Common myeloid progenitor, CD34-positive (primary cell): ENCODE measurements at places on chromosomes 1 and 21.

DNA sequence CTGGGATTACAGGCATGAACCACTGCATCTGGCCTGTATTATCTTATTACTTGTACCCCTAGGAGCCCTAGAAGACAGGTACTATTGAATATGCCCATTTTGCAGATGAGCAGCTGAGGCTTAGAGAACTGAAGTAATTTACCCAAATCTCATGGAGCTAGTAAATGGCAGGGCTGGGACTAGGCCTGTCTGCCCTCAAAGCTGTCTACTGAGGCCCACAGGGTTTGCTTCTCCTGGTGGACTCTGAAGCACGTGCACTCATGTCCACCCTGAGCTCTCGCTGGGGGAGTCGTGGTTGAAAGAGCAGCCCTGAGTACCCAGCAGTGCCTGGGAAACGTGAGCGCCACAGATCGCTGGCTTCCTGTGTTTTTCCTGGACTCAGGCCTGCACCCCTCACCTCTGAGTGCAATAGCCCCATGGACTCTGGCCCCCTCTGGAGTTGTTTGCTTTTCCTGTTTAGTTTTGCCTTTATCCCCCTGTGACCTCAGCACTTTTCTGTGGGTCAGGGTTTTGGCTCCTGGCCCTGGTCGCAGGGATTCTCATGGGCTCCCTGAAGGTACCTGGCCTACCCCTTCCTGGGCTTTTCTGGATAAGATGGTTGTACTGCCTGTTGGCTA, 52.4 kb downstream of the ARHGEF10L start:
- no peak for DNase-seq

- no peak for DNase-seq
Observed at GRCh38 chr1:216739793-216740192, 16.6 kb upstream of the ESRRG start.

GRCh38 chr1:7554385-7555235, 216.5 kb upstream of the VAMP3 start:
- DNase-seq = peak; percentile 25

- DNase-seq = peak; percentile 59
Observed at GRCh38 chr1:40612345-40612831, 53.1 kb downstream of the RIMS3 start.

DNA sequence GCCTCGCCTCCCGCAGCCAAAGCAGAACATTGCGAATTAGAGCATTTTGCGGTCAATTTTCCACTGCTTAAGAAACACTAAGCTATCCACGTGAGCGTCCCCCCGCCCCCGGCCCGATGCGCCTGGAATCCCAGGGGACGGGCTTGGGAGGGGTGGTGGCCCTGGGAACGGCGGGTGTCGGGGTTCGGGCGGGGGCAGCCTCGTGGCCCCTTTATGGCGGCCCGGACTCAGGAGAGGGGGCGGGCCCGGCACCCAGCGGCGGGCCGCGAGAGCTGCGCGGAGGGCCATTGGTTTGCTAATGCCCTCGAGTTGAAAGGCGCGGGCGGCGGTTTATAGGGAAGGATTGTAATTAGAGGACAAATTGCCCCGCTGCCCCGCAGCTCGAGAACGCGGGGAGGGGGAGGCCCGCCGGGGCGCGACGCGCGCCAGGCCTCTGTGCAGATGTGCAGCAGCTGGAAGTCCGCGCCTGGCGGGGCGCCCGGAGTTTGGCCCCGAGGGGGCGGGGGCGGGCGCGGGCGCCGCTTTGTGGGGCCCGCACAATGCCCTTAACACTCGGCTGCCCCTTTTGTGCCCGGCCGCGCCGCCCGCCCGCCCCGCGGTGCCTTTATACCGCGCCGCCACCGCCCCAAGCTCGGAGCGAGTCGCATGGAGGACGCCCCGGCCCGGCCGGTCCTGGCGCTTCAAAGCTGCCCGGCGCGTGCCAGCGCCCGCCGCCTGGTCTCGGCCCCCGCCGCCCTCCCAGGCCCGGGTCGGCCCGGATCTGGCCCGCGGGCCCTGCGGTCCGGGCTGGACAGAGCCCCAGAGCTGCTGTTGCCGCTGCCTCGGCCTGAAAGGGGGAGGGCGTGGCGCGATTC, 1.9 kb upstream of the HES3 start:
- no peak for DNase-seq

GRCh38 chr1:61245696-61246400, 163.5 kb downstream of the NFIA start:
- DNase-seq = no peak

DNA sequence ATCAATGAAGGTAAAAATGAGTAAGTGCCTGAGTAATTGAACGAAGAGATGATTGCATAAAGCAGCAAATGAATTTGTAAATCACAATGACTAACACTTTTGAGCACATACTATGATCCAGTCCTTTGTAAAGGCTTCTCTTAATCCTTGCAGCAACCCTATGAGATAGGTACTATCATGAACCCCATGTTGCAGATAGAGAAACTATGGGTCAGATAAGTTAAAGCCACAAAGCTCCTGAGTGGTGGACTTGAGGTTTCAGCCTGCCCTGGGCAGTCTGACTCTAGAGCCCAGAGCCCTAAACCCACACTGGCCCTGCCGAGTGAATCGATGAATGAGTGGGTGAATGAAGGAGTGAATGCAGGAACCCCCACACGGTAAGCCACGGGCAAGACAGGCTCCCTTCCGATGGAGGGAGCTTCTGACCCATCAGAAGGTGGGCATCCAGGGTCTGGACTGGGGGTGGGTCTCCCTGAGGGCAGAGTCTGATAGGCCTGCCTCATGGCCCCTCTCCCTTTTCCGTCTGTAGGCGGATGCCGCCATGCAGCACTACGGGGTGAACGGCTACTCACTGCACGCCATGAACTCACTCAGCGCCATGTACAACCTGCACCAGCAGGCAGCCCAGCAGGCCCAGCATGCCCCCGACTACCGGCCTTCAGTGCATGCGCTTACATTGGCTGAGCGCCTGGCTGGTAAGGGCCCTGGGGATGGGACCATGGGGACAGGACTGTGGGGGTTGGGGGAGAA, 17.0 kb downstream of the DMBX1 start:
- DNase-seq = no peak

DNA sequence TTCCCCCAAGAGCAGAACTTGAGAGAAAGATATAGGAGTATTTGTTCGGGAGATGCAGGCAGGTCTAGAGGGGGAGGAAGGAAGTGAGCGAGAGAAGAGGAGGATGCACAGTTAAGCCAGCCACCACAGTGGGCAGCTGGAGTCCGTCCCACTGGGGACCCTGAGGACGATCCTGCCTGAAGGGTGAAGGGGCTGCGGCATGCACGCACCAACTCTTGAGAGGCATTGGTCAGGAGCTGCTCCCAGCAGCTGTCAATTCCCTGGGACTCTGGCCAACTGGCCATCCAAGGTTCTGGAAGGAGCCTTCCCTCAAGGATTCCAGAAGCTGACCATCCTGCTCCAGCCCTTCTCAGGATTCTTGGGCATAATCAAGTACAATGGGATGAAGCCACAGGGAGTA, 246.9 kb downstream of the MATN1 start:
- DNase-seq = no peak

- peak; percentile 40 for DNase-seq
Observed at GRCh38 chr1:155081472-155082300, 3.0 kb downstream of the EFNA3 start.

DNA sequence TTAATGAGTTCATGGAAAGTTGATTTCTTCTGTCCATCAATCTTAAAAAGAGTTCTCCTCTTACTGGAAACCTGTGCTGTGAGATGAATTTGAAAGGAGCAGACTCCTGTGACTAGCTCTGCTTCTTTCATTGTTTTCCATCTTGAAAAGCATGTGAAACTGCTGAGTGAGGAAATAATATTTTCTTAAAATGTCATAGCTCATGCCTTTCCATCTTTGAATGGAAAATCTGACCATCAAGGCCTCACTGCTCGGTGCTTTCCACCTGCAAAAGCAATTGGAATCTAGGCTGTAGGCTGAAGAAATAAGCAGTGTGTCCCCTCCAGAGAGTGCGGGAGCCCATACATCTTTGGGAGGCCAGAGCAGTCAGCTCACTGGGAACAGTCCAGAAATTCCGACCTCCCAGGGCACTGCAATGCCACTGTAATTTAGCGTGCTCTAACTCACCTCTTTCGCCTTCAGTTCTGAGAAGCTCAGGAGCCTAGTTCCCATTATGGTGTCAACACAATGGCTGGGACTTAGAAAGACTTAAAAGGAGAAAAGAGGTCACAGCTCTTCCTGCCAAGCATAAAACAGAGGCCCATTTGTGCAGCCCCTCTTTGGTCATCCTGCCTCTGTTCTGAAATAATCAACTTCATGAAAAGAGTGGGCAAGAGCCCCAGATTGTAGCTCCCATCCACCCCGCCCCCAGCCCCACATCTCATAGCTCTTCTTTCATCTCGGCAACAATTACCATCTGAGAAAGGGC, 50.4 kb upstream of the F3 start:
- DNase-seq = no peak

DNA sequence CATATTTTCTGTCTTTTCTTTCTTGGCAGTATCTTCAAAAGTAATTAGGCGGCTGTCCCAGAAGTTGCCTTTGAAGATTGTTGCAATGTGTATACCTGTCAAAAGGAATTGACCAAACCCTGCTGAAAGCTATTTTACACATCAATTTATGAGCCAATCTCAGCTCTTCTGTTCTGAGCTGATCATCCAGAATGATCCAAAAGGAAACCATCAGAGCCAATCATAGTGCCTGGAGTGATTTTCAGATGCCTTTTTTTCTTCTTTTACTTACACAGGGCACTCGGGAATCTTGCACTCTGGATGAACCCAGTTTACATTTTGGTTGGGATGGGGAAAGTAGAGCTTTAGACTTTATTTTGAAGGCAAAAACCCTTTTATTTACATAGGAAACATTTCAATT, 21.8 kb upstream of the APOBEC4 start:
- DNase-seq = no peak

GRCh38 chr1:153567621-153568366, 2.1 kb upstream of the S100A2 start:
- no peak for DNase-seq

DNA sequence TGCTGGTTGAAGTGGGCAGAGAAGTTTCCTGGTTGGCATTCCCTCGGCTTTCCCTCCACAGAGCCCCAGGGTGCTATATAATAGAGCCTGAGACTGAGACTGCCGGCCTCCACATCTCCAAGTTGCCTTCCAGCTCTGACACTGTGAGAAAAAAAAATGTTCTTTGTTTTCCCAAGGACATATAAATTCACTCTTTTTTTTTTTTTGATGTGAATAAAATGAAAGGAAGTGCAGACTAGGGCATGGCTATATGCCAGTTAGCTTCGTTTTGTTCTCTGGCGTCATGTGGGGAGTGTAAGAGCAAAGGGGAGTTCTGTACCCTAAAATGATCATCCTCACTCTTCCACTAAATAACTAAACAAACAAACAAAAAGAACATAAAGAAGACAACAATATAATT, 101.6 kb downstream of the TNFSF18 start:
- no peak for DNase-seq

DNA sequence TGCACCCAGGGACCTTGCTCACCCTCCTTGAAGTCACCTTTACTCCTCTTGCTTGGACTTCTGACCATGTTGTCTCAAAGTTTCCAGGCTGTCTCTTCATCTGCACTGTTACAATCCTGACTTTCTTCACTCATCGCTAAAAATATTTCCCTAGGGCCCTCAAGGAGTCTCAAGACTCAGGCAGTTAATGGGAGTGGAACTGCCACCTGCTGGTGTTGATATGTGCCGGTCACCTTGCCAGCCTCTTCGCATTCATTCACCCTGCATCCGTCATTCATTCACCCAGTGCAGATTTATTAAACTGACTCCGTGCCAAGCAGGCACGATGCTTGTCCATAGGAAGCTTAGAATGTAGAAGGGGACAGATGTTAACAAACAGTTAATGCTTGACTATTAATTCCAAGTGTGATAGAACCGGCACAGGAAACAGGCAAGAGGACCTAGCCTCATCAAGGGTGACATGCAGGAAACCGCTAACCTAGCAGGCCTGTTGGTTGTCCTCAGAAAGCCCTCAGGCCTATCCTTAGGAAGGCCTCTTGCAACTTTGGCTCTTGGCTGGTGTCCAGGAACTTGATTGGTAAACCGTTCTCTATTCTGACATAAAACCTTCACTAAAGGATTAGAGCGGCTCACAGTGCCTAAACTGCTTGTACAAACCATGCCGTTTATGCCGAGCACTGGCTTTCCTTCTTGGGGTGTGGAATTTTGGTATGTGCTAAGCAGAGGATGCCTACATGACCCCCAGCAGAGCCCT, 342.2 kb downstream of the CAMTA1 start:
- DNase-seq = peak; percentile 95

GRCh38 chr1:203690730-203691129, 64.1 kb downstream of the ATP2B4 start:
- DNase-seq = no peak

GRCh38 chr1:230986976-230987375, 8.1 kb downstream of the ARV1 start:
- DNase-seq = no peak

DNA sequence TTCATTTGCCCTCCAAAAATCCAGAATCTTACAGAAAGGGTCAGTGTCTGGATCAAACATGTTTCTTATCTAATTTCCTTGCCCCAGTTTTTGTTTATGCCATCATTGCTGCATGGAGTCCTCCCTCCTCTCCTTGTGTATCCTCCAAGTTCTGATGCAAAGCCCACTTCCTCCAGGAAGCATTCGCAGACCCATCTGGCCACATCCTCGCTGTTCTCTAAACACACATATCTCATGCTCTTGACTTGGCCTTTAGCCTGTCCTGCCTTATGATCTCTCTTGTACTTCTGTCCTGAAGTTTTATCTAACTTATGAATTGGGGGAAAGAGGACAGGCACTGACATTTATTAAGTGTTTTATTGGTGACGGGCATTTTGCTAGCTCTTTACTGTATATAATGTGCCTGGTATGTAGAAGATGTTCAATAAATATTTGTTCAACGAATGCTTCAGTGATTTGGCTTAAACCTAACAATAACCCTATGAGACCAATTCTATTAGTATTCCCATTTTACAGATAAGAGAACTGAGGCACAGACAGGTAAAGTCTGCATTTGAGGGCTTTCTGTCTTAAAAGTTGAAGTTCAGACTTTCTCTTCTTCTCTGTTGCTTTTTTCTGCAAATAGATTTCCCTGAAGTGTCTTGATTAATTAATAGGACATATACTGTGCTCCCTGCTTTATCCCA, 19.2 kb upstream of the ID3 start:
- no peak for DNase-seq

GRCh38 chr1:37797750-37798345, 4.2 kb downstream of the MANEAL start:
- DNase-seq = no peak

GRCh38 chr21:18985584-18985983, 582.0 kb upstream of the TMPRSS15 start:
- no peak for DNase-seq

- DNase-seq = no peak
Observed at GRCh38 chr1:182658055-182658454, 26.3 kb downstream of the RGS8 start.
